Thoracic aorta (tissue), 2 donors: ENCODE measurements at places on chromosomes 7 and 10. TPM values are rescaled to one million over a fixed set of nuclear protein-coding genes. Genes with fewer than 3 reads are reported as not detected.

The FFAR4 gene
- total RNA-seq = 1.3 TPM

DNA sequence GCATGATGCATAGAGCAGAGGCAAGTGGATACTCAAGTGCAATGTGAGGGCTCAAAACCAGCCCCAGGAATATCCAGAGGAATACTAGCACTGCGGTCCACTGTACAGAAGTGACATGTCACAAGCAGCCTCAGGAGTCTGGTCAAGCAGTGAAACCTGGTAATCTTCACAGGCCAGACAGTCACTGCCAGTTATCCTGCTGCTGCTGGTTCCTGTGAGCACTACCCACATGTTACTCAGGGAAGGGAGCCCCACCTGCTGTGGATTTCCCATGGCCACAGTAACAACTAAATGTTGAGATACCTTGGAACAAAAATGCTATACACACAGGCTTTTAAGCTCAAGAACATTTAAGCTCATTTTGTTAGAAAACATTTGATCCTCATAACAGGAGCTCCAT, 103.0 kb downstream of the RNF133 start:
- DNase-seq = no peak

DNA sequence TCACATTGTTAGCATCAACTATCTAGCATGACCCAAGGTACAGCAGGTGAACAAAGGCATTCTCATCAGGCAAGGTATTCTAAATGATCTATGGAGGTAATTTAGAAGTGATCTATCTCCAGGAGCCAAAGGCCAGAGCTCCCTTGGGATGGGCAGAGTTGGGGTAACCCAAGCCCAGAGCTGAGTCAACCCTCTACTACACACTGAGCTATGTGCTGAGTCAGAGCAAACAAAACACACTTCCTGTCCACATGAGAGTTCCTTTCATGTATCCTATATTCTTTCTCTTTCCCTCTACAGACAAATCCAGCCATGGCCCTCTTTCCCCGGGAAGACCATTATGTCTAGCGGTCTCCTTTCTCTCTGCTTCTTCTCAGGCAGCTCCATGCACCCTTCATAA, 68.2 kb upstream of the AGK start:
- DNase-seq = no peak

The PFKFB3 gene
- total RNA-seq = 311 TPM

The SPDYE1 gene
- not detected for total RNA-seq

GRCh38 chr7:45644237-45644636, 70.1 kb downstream of the ADCY1 start:
- DNase-seq = no peak

DNA sequence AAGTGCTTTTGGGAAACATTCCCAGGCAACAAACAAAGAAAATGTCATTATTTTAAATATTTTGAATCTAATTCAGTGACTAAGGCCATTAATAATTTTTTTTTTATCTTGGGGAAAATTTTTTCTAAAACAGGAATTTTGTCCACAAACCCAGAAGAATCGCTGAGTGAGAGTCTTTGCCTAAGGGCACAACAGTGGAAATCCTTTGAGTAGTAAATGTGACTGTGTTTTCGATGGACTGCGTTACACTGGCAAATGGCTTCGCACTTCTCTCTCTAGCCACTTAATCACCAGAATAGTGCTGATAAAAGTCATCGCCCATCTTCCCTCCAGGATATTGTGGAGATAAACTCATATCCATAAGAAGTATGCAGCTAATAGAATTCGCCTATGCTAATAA, 430.3 kb upstream of the AKR1E2 start:
- no peak for DNase-seq

DNA sequence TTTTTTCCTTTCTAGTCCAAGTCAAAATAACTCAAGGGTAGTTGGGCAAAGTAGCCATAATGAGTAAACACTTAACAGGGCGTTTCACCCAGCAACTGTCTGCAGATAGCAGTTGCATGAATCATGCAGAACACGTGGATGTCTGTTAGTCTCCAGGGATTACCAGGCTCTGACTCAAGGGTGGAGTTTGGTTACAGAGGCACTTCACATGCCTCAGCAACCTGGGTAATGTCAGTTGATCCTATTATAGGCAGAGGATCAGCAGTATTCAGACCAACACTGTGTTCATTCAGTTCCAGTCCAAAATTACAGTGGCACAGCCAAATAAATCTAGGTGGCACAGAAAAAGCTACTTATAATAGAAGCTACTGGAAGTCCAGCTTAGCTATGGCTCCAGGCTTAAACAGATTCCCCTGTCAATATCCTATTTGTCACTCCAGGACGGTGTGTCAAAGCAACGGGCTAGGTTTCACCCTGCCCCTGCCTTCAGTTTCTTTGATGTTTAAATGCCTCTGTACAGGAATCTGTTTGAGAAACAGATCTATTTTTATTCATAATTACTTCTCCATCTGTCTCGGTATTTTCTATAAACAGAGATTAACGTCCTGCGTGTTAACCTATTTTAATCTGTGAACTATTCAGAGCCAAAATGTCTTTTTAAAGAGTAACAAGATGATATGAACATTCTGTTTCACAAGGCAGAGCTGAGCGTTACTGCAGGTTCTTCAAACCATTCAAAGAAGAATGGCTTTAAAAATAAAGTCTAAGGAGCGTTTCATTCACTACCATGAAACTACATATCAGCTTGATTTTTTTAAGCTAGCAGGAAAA, 162.6 kb upstream of the AKR1E2 start:
- DNase-seq = peak; percentile 75

The ADAP1 gene
- 24.6 TPM for total RNA-seq

DNA sequence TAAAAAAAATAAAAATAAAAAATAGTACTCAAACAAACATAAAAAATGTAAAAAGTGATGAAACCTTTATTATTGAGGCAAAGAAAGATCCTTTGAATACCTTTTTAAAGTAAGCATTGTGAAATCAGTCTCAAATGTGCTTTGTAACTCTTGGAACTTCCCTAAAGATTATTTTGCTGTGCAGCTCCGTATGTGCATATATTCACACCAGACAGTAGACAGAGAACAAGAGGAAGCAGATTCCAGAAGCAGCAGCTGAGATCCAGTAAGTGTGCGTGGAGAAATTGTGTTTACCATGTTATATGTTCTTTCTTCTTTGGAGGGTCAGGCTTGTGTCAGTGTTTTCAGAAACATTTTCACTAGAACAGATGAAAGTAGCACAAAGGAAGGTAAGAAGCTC, 324.9 kb downstream of the AGMO start:
- DNase-seq = no peak

- DNase-seq = no peak
These were observed 180.5 kb upstream of the PRSS58 start for GRCh38 chr7:142438235-142438922.

The LAMB1 gene
- total RNA-seq = 296 TPM

DNA sequence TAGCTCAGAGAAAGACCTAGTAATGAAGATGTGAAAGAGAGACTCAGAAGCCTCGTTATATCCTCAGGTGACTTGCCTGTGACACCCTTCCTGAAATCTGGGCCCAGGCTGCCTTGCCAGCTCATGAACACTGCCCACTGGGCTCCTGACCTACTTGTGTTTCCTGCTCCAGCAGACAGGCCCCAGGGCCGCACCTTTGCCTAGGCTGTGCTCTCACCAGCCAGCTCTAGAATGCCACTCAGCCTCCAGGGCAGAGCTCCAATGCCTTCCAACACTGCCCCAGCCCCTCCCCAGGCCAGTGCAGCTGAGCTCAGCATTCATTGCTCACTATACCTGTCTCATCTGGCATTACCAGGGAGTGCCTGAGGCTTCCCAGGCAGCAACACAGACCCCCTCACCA, 94.3 kb downstream of the DLG5 start:
- no peak for DNase-seq

GRCh38 chr10:87500646-87501048, 4.0 kb upstream of the MINPP1 start:
- no peak for DNase-seq

The ACSL5 gene
- 16.7 TPM for total RNA-seq

GRCh38 chr10:121559326-121560026, 38.8 kb downstream of the FGFR2 start:
- DNase-seq = no peak

DNA sequence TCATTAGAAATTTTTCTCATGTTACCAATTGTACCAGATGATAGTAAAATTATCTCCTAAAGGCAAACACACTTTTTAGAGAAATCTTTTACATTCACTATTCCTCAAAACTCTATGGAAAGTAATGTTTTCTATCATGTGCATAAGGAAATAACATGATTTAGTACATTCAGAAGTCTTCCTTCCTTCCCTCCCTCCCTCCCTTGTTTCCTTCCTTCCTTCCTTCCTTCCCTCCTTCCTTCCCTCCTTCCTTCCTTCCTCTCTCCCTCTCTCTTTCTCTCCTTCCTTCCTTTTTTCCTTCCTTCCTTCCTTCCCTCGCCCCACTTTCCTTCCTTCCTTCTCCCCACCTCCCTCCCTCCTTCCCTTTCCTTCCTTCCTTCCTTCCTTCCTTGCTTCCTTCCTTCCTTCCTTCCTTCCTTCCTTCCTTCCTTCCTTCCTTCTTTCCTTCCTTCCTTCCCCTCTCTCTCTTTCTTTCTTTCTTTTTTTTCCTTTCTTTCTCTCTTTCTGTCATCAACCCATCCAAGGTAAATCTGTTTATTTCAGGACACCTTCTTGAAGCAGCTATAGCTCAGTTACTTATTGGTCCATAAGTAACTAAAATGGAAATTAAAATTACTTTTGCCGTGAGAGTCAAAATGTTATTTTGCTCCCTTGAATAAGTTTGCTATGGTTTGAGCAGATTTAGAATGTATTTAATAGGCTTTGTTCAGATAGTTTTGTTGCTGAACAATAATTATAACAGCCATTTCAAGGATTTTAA, 197.9 kb downstream of the PLXDC2 start:
- DNase-seq = no peak

DNA sequence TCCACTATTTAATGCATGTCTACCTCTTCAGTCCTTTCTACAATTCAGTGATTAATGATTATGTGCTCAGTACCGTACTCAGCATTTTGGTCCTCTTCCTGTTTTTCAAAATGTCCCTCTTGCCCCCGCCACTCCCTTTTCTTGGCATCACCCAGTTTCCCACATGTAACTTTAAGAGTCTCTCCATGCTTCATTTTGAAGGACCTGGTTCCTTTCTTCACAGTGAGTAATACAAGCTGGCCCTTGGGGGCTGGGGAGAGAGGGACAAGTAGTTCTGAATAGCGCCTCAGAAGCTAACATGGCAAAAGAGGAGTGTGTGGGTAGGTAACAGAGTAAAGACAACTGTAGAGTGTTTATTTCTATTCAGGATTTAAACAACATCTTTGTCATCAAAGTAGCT, 34.6 kb upstream of the SLIT1 start:
- no peak for DNase-seq

DNA sequence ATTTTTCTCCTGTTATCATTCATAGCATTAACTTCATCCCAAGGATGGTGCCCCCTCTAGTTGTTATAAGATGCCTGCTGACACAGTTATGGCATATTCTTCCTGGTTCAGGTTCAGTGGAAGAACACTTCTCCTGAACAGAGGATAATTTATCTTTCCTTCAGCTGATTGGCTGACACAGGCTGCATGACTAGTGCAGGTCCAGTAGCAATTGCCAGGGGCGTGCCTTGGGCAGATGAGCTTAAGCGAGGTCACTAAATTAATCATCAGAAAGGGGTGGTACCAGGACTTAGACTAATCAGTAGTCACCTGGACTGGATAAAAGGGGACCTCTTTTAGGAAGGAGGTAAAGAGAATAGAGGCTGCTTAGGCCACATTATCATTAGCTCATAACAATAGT, 42.3 kb downstream of the BZW2 start:
- no peak for DNase-seq

The SLC18A2 gene
- total RNA-seq = 0.35 TPM
